Uterus (tissue), 4 donors: ENCODE measurements at places on chromosomes 2 and 18.

- DNase-seq: peak; percentile 91
Observed at GRCh38 chr2:173963817-173964564, 1.2 kb downstream of the SP3 start.

DNA sequence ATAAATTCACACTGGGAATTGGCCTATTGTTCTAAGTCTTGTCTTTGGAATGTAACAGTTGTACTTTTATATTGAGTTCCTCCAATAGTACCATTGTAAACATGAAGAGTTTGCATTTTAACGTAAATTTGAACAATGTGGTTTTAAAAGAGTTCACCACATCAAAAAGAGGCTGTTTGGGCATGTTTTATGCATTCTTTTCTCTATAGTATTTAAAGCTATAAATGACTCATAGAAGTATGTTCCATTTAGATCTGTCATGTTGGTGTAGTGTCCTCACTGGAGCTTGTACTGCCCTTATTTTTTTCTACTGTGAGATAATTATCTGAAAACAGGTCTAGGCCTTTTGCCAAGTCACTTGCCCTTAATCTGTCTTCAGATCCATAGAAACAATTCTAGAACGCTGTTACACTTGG is 141.9 kb downstream of the RHBDD1 start:
- no peak for DNase-seq

GRCh38 chr2:181203412-181203811 is 223.0 kb downstream of the UBE2E3 start:
- no peak for DNase-seq

DNA sequence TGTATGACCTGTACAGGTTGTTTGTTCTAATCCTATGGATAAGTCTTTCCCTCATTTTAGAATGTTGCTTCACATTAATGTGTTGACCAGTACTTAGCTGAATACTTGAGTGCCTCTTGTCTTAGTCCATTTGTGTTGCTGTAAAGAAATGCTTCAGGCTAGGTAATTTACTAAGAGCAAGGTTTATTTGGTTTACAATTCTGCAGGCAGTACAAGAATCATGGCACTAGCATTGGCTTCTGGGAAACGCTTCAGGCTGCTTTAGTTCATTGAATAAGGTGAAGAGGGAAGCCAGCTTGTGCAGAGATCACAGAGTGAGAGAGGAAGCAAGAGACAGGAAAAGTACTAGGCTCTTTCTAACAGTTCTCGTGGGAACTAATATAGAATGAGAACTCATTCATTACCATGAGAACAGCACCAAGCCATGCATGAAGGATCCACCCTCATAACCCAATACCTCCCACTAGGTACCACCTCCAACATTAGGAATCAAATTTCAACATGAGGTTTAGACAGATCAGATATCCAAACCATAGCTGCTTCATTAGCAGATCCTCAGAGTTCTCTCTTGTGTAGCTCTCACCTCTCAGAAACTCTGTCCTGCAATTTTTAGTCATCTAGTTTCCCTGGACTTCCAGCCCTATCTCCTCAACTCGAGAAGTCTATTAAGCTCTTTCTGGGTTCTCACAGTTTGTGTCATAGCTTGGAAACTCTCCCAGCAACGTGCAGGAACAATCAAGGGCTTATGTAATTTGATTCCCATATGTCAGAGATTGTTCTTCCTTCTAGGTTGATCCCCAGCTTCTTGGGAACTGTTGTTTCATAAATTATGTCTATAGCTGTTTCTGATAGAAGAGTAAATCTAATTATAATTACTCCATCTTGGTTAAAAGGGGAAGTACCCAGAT is 2082.3 kb upstream of the CELF4 start:
- DNase-seq: no peak

DNA sequence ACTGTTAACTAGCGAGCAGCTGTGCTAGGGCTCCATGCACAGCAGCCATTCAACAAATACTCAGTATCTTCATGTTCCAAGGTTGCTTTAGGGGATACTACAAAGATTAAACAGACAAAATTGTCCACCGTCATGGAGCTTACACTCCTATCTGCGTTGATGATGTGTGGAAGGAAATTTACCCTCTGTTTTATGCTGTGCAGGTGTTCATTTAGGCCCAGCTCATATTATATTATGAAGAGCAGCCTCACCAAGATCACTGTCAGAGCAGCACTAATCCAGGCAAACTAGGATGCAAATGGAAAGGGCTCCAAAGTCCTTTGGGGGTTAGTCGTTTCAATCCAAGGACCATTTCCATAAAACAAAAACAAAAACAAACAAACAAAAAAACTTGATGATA is 13.4 kb upstream of the WIPF1 start:
- no peak for DNase-seq

DNA sequence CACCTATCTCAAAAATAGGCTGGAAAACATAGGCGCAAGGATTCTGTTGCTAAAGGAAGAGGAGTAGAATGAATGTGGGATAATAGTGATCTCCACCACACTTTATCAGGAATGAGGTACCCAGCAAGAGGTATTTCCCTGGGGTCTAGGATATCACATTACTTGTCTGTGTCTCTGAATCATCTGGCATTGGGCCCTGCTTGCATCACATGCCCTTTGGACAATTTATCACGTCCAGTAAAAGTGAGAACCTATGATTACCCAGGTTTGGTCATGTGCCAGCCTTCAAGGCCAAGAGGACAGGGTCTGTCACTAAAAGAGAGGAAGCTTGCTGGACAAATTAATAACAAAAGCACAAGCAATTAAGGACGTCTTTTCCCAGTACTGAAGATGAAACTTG is 11.4 kb upstream of the TRAPPC8 start:
- DNase-seq: no peak
